ENCODE measurements at places on chromosomes 5 and 9. TPM values are rescaled to one million over a fixed set of nuclear protein-coding genes. Genes with fewer than 3 reads are reported as not detected.

DNA sequence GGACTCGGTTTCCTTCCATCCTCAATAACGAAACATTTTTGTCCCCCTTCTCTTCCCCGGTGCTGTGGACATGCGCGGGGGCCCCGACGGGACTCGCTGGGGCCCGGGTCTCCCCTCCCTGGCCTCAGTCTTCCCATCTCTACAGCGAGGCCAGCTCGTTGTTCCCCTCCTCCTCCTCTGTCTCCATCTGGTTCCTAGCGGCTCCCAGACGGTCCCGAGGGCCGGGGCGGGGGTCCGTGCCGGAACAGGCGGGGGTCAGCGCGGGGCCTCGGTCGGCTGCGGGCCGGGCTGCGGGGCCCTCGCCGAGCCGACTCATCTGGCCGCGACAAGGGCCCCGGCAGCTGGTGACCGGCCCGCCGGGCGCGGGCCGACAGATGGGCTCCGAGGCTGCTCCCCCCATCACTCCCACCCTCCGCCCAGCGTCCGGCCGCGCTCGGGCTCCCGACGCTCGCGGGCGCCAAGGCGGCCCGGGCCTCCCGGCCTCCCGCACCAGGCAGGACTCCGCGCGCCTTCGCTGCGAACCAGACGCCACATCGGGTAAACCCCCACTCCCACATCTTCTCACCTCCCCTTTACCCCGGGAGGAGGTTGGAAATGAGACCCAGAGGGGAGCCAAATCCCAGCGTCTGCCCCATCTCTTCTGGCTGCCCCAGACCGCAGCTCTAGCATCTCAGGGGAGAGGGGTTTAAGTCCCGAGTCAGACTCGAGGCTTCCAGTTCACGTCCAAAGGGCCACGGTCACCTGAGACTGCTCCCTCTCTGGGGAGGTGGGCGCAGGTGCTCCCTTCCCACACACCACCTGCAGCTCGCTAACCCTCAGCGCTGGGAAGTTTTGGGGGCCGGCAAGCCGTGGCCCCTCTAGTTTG is 8.1 kb downstream of the BARHL1 start:
- no peak for DNase-seq

GRCh38 chr5:62731022-62731421 is 152.4 kb downstream of the LRRC70 start:
- DNase-seq = no peak

GRCh38 chr5:74570250-74570649 is 70.3 kb downstream of the ENC1 start:
- no peak for DNase-seq

DNA sequence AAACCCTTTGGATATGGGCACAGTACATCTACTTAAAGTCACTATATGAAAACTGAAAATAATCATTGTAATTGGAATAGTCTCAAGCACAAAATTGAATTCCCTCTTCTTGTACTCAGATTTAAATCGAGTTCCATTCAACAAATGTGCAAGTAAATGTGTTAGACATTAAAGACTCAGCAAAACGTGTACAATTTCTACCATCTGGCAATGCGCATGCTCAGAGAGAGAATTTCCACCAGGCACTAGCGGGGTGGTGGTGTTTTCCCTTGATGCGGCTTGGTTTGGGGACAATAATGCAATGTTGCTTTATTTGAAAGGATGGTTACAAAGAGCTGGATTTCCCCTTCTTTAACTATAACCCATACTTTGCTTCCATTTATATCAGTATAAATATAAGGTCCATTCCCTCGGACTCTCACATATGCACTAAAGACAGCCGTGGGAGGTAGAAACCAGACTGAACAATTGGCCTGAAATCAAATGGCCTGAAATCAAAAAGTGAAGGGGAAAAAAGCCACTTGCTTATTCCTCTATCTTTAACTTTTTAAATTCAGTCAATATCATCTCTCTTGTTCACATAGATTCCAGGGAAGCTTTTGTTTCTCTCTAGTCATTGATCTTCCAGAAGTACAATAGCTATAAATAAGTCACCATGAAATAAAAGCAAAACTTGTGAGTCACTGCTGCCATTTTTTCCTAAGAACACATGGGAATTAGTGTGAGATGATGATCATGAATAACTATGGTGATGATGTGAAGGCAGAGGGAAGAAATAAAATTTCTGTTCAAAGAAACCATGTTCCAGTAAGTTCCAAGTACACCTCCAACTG is 59.2 kb downstream of the ADAMTS12 start:
- no peak for DNase-seq

- DNase-seq = no peak
Observed at GRCh38 chr5:448061-448765, 5.2 kb downstream of the EXOC3 start.

- DNase-seq = peak; percentile 45
Observed at GRCh38 chr5:54390015-54390414, 65.5 kb upstream of the HSPB3 start.

- DNase-seq = no peak
Observed at GRCh38 chr5:98639274-98639673, 134.2 kb upstream of the RGMB start.

DNA sequence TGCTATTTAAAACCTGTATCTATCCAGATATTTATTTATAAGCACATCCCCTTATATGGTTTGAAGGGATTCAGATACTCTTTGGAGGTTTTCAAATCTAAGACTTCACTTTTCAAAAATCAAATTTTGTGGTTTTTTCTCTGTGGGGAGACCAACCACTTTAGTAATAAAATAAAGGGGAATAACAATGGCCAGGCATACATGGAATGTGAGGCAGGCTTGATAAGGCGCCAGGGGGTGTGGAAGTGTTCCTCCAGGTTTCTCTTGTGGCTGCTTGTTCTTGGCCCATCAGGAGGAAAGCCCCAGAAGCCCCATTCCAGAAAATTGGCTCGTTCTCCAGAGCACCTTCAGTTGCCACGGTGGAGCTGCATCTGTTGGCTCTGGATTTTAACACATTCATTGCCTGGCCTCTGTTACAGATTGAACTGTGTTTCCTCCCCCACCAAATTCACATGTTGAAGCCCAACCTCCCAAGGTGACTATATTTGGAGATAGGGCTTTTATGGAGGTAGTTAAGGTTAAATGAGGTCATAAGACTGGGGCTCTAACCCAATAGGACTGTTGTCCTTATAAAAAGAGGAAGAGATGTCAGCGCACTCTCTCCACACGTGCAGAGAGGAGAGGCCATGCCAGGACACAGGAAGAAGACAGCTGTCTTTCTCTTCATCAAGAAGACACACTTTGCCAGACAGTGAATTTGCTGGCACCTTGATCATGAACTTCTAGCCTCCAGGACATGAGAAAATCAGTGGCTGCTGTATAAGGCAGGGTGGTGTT is 195.9 kb downstream of the TMEM38B start:
- no peak for DNase-seq

DNA sequence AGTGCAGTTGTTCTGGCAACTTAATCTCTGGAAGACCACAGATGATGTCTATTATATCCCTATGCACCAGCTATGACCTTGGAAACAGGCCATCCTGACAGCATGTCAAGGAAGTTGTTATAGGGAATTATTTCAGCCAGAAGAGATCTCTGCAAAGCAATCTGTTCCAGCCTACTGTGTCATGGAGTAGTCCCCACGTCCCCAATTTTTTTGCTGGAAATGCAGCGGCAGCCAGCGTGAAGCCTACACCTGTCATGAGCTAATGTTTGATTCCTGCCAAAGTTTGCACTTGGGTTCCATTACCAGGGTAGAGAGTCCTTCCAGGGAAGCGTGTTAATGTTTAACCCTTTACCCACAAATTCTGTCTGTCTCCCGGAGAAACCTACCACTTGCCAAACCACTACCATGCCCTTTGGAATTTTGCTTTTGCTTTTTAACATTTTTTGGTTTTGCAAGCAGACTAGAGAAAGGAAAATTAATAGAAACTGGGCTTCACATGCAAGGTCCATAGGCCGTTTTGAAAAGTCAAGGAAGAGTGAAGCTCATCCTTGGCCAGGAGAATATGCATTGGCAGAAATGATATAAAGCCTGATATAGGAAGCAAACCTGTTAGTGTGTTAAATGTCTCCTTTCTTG is 174.9 kb upstream of the SPRY4 start:
- DNase-seq = no peak

GRCh38 chr9:22455181-22455580 is 8.6 kb downstream of the DMRTA1 start:
- DNase-seq = no peak

Gene ESM1
- total RNA-seq = 1.8 TPM

Gene C1QTNF3
- 87.9 TPM for total RNA-seq

Gene LIX1
- total RNA-seq = 0.63 TPM

Gene F2RL2
- total RNA-seq = 2.1 TPM

Gene PTPRD
- total RNA-seq = 210 TPM

Measured in urinary bladder (tissue), 4 donors.